ENCODE measurements at places on chromosomes 2 and 18. TPM values are rescaled to one million over a fixed set of nuclear protein-coding genes. Genes with fewer than 3 reads are reported as not detected.

DNA sequence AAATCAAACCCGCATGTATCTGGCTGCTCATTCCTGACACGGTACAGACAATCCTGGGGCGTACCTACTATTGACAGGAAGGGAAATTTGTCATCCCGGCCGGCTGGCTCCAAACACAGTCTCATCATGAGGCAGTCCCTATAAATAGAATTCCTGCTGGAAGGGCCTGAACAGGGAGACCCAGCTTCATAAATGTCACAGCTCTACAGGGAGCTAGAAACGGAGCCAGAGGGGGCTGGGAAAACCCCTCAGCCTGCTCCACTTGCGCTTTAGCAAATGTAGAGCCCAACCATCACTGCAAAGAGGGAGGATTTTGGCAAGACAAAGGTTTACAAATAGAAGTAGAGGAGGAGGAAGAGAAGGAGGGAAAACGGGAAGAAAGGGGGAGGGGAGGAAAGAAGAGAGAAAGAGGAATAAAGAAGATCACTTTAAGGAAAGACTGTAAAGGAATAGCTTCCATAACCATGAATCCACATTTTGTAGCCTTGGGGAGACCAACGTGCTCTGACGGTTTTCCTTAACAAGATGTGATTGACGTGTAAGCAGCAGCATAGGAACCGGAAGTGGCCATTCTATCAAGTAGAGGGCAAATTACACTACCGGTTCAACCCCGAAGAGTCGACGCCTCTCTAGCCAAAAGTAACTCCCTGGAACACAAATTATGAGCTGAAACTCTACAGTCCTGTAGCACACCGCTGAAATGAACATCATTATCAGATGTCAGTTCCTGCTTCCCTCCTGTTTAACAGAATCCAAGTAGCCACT, 56.8 kb upstream of the TTN start:
- no peak for DNase-seq

Gene HJURP
- total RNA-seq: 41.5 TPM

DNA sequence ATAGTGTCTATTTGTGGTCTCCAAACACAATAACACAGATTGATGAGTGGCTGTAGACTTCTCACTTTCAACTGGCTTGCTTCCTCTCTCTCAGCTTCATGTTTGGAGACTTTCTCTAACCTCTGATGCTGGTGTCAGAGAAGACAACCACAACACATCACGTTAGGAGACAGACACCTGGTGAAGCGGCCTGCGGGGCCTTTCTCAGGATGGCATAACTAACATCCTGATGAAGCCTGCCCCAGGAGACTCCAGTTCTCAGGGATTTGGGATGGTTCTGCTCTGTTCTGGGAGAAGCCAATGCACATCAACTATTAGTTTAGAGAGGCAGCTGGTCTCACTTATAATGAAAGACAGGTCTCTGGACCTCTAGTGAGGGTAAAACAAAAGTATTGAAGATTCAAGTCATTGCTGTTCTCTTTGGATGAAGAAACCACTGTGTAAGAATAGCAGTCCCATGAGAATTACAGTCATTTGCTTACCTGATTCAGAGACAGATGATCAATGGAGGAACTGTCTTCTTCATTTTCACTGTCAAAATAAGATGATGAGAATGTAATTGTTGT, 2.0 kb downstream of the IL1A start:
- no peak for DNase-seq

Gene KLHL41
- total RNA-seq: 0.07 TPM

DNA sequence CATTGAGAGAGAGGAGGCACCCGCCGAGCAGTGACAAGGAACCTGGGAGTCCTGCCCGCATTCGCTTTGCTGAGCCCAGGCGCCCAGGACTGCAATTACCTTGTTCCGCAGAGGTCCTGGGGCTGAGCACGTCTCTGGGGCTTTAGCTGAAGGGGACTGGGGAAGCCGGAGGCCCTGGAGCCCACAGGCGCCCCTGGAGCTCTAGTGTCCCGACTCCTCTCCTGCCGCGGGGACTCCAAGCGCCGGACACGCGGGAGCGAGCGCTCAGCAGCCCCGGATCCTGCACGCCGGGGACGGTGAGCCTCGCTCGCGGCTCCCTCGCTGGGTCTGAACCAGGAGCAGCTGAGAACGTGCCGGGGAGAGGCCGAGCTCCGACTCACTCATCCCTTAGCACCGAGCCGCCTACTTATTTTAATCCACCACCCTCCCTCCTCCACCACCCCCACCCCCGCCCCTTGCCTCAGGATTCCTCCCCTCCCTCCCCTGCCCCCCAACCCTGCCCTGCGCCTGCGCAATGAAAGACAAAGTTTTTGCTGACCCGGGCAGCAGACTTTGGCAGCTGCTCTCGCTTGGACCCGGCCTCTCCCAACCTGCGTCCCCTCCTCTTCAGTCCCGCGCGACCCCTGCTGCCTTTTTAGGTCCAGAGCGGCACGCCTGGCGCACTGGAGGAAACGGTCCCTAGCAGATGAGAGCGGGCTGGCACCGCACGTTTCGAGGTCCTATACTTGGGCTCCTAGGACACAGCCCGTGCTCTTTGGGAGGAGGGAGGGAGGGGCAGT, at the start of gene OSR1:
Gene OSR1 (minus strand): TSS at position 382 of the 779 bp plus-strand sequence. CDS start 4,818 bp downstream, outside the sequence.
- DNase-seq: peak; percentile 73

GRCh38 chr2:101754618-101755017, 57.1 kb downstream of the MAP4K4 start:
- DNase-seq: no peak

Gene FBXO48
- 1.2 TPM for total RNA-seq

Gene MXD1
- 12.6 TPM for total RNA-seq
